ENCODE measurements at places on chromosomes 12 and 14. TPM values are rescaled to one million over a fixed set of nuclear protein-coding genes. Genes with fewer than 3 reads are reported as not detected.

Gene REC8
- total RNA-seq, result 5.5 TPM

Gene ZDHHC22
- 0.11 TPM for total RNA-seq

Gene GCN1
- 60.2 TPM for total RNA-seq

Gene ACACB
- 7.2 TPM for total RNA-seq

Gene HHIPL1
- total RNA-seq, result 0.29 TPM

Gene PLEK2
- 28.3 TPM for total RNA-seq

Gene CHGA
- 1.3 TPM for total RNA-seq

Gene DPPA3
- not detected for total RNA-seq

Gene ANKRD13A
- 22.2 TPM for total RNA-seq

Gene KRT79
- 0.21 TPM for total RNA-seq

Gene LHX5
- total RNA-seq, result not detected

Gene AMDHD1
- total RNA-seq, result 2.6 TPM

Gene C12orf60
- 0.95 TPM for total RNA-seq

Gene TCL1B
- total RNA-seq, result not detected

Gene RNASE7
- not detected for total RNA-seq

Gene NOXRED1
- 0.07 TPM for total RNA-seq

Gene AMHR2
- 2.8 TPM for total RNA-seq

Gene MIA2
- total RNA-seq, result 21.8 TPM

Gene AHNAK2
- total RNA-seq, result 214 TPM

Gene SMCO3
- not detected for total RNA-seq

Gene BCAT1
- 12.0 TPM for total RNA-seq

Gene LBHD2
- not detected for total RNA-seq

Gene AP1G2
- 37.1 TPM for total RNA-seq

Gene SERPINA9
- total RNA-seq, result not detected

Gene PRB3
- total RNA-seq, result not detected

Gene SLC4A8
- total RNA-seq, result 1.0 TPM

Gene PPP1R1A
- not detected for total RNA-seq

Gene ACSS3
- total RNA-seq, result not detected

Gene GALNT9
- total RNA-seq, result 6.8 TPM

Gene GYS2
- not detected for total RNA-seq

Gene TMEM19
- total RNA-seq, result 28.9 TPM

Gene ACOT4
- total RNA-seq, result 2.1 TPM

Gene LRTM2
- not detected for total RNA-seq

Gene SLC10A1
- not detected for total RNA-seq

Gene CRIP2
- total RNA-seq, result 166 TPM

Gene RHNO1
- 54.4 TPM for total RNA-seq

Gene RPAP3
- 44.8 TPM for total RNA-seq

Gene ITGA7
- 1.6 TPM for total RNA-seq

Gene CMA1
- total RNA-seq, result not detected

Gene GLS2
- 0.09 TPM for total RNA-seq

Gene NKX2-8
- 4.2 TPM for total RNA-seq

Gene LRP1-AS
- not detected for total RNA-seq

Gene AKAP3
- total RNA-seq, result 0.03 TPM

Gene PMEL
- 1.4 TPM for total RNA-seq

Gene ACIN1
- total RNA-seq, result 98.6 TPM

Gene CIROP
- total RNA-seq, result not detected

Gene PRH2
- total RNA-seq, result not detected

Gene KRT83
- 2.5 TPM for total RNA-seq

Gene KRT2
- not detected for total RNA-seq

Gene MUCL1
- total RNA-seq, result not detected

Gene C12orf75
- total RNA-seq, result 123 TPM

Gene DHH
- total RNA-seq, result not detected

Gene E2F7
- 8.3 TPM for total RNA-seq

Gene KRT86
- total RNA-seq, result 62.5 TPM

Gene TAS2R46
- total RNA-seq, result not detected

Gene HOXC10
- total RNA-seq, result 2.6 TPM

Gene CFAP73
- 0.10 TPM for total RNA-seq
